ENCODE measurements at places on chromosomes 12 and 14.
A peak's percentile ranks its signal among the peaks of the same experiment; 100 is the strongest.

- DNase-seq = no peak
Observed at GRCh38 chr14:94992046-94992445, 165.3 kb downstream of the DICER1 start.

GRCh38 chr14:72545411-72546311, 348.2 kb downstream of the DPF3 start:
- DNase-seq = no peak

DNA sequence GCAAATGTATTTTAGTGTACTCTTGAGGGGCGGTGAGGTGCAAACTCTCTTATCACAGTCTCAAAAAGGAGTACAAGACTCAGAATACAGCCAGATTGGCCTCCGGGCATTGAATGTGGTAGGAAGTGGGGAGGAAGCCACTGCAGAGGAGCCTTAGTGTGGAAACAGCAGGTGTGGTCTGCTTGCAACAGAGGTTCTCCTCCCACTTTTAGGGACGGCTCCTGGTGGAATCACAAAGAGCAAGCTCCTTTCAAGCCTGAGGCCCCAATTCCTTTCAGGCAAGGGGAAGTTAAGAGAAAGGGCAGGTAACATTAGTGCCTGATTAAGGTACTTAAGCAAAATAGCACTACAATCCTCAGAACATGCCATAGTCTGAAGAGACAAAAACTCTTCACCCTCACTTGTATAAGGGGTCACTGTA, 23.7 kb upstream of the SLC2A3 start:
- DNase-seq = no peak

DNA sequence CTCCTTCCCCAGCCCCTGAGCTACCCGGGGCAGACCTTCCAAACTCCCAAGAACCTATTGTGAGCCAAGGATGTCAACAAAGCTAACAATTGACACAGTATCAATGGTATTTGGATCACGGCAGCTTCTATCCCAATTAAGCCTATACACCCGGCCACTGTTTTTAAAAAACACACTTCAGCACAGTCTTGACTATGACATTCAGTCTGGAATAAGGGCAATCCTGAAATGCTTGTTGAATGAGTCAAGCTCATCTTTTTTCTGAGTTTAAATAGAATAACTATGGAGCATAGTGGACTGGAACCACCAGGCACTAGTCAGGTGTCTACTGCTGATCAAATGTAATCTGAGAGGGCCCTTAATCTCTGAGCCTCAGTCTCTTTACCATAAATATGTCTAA, 5.7 kb downstream of the DENND5B start:
- DNase-seq = no peak

- no peak for DNase-seq
Observed at GRCh38 chr12:50507474-50507838, 2.7 kb downstream of the DIP2B start.

- DNase-seq = no peak
Observed at GRCh38 chr14:88318406-88318805, 4.7 kb downstream of the KCNK10 start.

DNA sequence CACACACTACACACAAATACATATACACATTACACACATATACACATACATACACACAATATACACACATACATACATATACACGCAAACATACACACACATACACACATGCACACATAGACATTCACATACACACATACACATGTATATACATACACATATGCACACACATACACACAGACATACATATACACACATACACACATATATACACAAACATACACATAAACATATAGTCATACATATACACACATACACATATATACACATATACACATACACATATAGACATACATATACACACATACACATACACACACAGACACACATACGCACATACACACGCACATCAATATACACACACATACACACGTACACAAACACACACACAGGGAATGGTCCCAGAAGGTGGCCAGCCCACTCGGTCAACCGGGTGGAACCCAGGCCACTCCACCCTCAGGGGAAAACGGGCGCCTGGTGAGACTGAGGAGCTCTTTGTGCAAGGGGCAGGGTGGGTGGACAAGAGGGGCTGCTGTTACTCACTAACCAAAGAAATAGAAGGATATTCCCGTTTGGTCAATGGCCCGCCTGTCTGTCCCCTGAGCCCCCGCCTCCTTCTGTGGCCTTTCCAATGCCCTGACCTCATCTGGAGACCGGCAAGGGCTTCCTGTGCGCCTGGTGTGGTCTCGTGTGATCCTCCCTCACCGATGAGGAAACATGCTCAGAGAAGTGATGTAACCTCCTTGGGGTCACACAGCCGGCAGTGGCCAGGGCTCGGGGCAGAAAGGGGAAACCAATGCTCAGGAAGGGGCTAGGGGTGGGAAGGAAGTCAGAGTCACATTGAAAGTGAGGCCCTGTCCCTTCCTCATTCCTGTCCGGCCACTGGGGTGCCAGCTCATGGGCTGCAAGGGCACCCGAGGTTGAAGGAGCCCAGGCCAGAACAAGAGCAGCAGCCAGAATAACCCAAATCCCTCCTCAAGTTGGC, 5.3 kb downstream of the TRPV4 start:
- peak; percentile 35 for DNase-seq

DNA sequence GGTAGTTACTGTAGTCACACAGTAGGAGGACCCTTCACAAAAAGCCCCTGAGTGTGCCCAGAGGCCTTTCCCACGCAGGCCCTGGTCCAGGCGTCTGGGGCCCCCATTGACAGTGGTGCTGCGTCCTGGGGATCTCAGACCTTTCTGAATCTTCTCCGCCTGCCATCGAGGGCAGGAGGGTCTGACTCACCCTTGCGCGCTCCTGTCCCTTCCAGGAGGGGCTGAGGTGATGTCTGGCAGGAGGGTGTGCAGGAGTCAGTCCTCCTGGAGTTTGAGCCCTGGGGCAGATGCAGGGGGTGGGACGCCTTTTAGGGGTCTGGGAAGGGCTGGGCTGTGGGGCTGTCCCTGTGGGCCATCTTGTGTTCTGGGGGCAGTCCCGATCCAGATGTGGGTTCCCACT, 386.8 kb downstream of the TMEM121 start:
- DNase-seq = no peak

GRCh38 chr12:126084480-126084879, 1019.2 kb downstream of the AACS start:
- no peak for DNase-seq

DNA sequence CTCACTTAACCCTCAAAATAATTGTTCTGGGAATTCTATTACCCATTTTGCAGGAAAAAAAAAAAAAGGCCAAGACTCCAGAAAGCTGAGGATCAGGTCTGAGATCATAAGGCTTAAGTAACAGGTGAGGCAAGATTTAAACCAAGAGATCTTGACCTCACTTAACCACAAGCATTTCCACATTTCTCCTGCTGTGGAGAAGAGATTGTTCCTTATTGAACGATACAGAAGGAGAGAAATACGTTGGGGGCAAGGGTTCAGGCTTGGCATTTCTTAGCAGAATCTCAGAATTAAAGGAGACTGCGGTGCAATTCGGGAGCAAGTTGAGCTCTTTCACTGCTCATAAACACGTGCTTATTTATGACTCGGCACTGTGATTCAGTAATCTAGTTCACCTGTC, 885.3 kb upstream of the TMEM132C start:
- no peak for DNase-seq

DNA sequence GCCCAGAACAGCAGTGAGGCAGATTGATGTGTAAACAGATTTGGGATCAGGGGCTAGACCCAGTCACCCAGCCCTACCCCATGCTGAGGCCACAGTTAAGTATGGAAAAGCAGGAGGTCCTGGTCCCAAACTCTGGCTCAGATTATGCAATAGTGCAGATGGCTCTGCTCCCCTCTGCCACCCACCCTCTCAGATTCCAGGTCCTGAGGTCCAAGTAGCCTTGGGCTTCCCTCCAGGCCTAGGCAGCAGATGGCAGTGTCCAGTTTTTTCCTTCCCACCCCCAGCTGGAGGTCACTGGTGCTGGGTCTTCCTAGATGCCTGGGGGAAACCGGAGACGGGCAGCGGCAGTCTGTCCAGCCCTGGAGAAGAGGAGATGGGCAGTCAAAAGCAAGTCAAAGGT, 2.8 kb upstream of the DHH start:
- no peak for DNase-seq

GRCh38 chr12:9925705-9926393, 6.3 kb downstream of the CLEC2A start:
- DNase-seq = no peak

DNA sequence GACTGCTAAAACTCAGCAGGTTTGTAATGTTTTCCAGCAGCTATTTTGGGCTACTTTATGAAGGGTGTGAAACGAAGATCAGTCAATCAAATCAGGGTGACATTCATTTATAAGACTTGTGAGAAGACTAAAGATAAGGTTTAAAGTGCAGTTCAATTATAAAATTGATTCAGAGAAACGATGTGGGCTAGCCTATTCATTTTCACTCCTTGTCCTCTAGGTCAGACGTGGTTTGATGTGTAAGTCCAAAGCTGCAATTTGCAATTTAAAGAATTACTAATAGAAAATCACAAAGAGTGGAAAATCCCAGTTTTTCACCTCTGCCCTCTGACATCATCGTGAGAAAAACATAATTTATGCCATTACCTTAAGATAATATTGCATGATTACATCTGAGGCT, 243.5 kb upstream of the NOVA1 start:
- DNase-seq = no peak

All from hypothalamus (tissue), 51 donors.